DMS79 (cell line): ENCODE measurements at places on chromosomes 13 and 19.

DNA sequence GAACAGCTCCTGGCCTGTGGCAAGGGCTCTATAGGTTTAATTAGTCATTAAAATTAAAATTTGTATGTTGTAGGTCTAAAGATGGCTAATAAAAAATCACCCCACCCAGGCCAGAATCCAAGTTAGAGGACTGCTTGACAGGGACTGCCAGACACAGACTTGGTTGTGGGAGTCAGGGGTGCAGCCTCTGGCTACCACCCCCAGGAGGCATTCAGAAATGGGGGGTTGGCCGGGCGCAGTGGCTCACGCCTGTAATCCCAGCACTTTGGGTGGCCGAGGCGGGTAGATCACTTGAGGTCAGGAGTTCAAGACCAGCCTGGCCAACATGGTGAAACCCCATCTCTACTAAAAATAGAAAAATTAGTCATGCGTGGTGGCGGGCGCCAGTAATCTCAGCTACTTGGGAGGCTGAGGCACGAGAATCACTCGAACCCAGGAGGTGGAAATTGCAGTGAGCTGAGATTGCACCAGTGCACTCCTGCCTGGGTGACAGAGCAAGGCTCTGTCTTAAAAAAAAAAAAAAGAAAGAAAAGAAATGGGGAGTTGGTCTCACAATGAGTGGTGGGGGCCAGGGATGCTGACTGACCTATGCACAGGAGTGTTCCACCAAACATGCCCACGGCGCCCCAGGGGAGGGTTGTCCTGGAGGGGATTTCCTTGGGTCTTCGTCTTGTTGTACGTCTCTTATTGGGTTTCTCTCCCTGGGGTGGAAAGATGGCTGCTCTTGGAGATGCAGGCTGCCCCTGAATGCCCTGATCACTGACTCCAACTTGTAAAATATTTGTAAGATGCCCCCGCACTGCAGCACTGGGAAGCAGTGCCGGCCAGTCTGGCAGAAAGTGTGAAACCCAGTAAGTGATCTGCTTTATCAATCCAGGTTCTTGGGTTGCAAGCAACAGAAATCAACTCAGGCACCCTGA lies 68.8 kb downstream of the SIPA1L3 start:
- DNase-seq, result no peak

DNA sequence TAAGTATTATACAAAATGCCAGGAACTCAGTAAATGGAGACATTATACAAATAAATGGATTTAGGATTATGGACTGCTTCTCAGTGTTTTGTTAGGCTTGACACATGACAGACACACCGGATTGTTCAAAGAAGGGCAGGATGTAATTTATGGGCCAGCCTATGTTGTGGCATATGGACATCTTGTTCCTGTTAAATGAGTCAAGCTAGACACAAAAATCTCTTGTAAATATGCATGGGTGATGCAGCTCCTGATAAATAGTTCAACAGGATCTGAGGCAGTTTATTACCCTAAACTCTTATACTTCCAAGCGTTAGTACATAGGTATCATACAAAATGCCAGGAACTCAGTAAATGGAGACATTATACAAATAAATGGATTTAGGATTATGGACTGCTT lies 502.3 kb downstream of the TBC1D4 start:
- DNase-seq, result no peak

- no peak for DNase-seq
Observed at GRCh38 chr13:91747186-91747585, 348.8 kb downstream of the GPC5 start.

DNA sequence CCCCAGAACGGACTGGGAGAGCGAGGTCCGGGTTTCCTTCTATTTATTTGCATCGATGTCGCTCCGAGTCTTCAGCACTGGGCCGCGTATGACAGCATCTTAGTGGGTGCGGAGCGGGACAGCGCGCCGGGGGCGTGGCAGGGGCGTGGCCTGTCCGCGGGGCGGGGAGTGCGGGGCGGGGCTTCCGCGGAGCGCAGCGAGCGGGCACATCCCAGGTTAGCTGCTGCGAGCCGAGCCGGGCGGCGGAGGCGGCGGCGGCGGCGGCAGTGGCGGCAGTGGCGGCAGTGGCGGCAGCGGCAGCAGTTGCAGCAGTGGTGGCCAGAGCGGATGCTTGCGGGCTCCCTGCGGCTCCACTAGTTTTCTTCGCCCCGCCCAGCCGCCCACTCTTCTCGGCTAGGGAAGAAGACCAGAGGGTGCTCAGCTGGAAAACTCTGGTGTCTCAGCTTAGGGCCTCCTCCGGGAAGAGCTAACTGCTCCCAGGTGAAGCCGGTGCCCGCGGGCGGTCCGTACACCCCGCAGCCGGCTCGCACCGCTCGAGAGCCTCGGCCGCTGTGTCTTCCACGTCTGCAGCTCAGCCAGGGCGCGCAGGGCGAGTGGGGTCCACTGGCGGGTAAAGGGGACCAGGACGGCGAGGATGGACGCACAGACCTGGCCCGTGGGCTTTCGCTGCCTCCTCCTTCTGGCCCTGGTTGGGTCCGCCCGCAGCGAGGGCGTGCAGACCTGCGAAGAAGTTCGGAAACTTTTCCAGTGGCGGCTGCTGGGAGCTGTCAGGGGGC lies at the start of gene GPC5:
GPC5 (plus strand) TSS at position 209 of the 776 bp plus-strand sequence.
- no peak for DNase-seq

- DNase-seq, result no peak
Observed at GRCh38 chr19:51479531-51480331, 1.4 kb downstream of the CEACAM18 start.

DNA sequence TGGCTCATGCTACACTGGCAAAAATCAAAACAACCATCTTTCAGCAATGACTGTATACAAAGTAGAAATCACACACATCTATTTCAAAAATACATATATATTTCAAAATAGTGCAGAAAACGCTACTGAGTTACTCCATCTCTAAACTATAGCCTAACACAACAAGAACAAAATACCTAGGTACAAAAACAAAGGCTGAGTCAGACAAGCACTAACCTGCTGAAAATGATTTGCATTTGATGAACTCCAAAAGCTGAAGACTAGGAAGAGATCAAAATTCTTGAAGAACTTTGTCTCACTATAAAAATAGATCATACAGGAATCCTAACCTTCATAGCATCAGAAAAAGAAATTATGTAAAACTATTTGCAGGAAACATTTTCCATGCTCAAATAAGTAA lies 381.6 kb downstream of the EFNB2 start:
- DNase-seq, result no peak

DNA sequence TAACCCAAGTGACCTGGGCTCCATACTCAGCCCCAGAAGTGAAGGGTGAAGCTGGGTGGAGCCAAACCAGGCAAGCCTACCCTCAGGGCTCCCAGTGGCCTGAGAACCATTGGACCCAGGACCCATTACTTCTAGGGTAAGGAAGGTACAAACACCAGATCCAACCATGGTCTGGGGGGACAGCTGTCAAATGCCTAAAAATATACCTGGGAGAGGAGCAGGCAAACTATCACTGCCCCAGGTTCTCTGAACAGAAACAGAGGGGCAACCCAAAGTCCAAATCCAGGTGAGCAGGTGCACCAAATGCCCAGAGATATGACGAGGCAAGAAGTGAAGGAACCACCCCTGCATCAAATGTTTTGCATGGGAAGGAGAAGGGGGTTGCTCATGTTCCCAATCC lies 6.1 kb upstream of the CEACAM7 start:
- no peak for DNase-seq

- DNase-seq, result no peak
Observed at GRCh38 chr19:13169769-13170168, 19.6 kb downstream of the IER2 start.

- DNase-seq, result no peak
Observed at GRCh38 chr19:1749373-1750342, 3.6 kb upstream of the ONECUT3 start.

DNA sequence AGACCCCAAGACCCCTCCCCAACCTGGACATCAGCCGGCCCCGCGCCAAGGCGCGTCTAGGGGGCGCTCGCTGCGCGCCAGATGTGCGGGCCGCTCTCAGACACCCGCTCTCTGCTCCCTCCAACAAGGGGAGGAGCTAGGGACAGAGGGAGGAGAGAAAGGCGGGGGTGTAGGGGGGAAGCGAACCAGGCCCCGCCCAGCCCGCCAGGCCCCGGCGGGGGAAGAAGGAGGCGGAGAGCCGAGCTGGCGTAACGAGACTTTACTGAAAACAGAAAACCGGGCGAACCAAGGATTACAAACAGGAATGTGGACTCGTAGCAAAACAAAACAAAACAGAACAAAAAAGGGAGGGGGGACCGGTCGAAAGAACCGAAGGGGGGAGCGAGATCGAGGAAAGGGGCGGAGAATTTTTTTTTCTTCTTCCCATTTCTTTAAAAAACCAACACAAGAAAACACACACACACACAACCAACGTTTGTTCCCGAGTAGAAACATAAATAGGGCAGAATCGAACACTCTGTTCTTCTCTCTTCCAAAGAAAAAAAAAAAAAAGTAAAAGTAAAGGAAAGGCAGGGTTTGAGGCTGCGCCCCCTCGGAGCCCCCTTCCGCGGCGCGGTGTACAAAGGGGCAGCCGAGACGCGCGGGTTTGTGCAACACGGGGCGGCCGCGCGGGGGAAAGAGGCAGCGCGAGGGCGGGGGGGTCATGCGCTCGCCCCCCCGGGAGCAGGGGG lies 1.7 kb downstream of the JUND start:
- DNase-seq, result peak; percentile 88

DNA sequence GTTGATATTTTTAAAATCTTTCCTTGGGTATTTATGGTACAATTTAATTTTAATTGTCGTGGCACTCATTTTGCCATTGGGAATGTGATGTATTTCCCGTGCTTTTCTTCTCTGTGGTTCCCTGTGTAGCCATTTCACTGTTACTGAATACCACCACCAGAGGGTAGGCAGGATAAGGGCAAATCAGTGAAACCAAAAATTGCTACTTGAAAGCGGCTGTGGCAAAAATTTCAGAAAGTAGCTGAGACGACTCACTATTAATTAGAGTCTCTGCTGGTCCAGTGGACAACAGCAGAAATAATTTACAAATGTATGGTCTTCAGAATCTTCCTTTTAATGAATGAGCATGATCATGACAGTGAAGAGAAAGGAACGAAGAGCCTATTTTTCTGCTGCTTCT lies 34.4 kb upstream of the MIR17HG start:
- DNase-seq, result no peak

- DNase-seq, result no peak
Observed at GRCh38 chr19:11242864-11243797, 3.7 kb downstream of the ANGPTL8 start.

GRCh38 chr19:18333680-18334079 lies 6.7 kb upstream of the PGPEP1 start:
- no peak for DNase-seq

DNA sequence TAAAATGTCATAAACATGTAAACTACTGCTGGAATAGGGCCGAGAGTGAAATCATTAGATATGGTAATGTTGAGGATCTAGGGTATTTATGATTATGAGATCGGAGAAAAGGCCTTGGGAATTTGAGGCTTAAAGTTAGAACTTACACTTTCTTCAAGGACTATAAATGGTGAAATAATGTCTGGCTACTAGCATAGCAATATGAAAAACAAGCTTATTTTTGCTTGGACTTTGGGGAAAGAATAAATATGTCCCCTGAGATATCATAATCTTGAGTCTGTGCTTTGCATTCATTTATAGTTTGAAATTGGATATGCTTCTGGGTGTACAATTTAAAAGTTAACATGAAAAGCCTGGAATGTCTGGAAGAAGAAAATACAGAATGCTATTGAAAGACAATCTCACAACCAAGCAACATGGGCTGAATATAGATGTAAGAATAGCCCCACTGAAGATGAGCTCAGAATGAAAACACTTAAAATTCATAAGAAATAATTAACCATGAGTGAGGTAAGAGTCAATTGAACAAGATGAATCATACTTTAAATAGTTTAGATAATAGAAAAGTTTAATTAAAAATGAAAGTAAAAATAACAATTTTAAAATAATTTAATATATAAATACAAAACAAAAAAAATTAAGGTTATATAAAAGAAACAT lies 1555.4 kb upstream of the MIR17HG start:
- no peak for DNase-seq

GRCh38 chr19:50723069-50723468 lies at the start of gene CLEC11A:
Gene CLEC11A, plus strand, starts transcription at chr19:50723364. Its CDS starts 162 bp downstream, at chr19:50723526.
- no peak for DNase-seq

DNA sequence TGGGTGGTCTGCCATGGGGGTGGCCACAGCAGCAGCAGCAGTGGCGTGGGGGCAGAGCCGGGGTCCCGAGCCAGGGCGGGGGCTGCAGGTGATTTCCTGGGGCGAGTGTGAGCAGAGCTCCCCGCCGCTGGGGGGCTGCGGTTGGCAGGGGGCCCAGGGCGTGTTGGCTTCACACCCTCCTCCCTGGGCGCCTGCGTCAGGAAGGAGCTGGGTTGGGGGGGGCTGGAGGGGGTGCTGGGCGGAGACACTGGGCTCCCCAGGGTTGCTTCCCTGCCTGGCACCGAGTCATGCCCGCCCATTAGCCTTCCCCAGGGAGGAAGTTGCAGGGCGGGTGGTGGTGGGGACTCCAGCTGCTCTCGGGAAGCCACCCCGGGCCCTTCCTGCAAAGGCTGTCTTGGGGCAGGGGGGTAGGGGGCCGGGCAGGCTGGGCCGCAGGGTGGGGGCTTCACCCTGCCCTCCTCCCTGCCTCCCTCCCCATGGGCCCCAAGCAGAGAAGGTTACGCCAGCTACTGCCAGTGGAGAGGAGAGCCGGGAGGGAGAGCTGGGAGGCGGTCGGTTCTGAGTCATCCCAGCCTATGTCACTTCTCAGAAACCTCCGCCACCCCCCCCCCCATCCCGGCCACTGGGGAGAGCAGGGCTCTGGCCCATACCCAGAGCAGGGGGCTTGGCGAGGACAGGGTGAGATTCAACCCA lies 4.6 kb downstream of the MIDN start:
- DNase-seq, result no peak

GRCh38 chr13:41809962-41810361 lies 150.9 kb downstream of the VWA8 start:
- DNase-seq, result no peak

DNA sequence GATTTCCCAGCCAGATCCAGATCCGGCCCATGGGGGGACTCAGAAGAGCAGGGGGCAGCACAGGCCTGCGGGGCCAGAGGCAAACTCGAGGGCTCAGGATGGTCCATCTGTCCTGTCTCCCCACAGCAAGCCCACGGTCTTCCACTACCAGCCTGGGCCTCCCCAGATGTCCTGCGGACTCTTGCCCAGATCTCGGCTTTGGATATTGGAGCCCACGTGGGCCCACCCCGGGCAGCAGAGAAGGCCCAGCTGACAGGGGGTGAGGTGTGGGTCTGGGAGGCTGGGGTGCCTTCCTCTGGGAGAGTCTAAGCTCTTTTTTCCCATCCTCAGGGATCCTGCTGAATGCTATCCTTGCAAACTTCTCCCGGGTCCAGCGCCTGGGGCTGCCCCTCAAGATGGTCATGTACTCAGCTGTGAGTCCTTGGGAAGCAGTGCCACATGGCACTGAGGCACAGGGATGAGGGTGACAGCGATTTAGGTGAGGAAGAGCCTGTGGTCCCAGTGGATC lies 3.4 kb downstream of the ACP4 start:
- DNase-seq, result no peak

- no peak for DNase-seq
Observed at GRCh38 chr13:110424569-110425443, 117.7 kb downstream of the COL4A2 start.

GRCh38 chr19:2469102-2469914 lies 6.6 kb upstream of the GADD45B start:
- no peak for DNase-seq

DNA sequence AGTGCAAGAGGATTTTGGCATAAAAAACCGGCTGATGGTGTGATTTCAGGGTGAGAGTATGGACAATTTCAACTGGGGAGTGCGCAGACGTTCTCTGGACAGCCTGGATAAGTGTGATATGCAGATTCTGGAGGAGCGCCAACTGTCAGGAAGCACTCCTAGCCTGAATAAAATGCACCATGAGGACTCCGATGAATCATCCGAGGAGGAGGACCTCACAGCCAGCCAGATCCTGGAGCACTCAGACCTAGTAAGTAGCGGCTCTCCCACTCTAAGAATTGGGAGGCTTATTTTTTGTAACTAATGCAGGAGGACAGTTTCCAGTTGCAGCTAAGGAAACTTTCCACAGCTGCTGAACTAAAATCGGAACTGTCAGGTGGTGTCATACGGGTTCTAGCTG lies 53.6 kb downstream of the ZAR1L start:
- DNase-seq, result no peak
